NCI-H446 (cell line): ENCODE measurements at places on chromosomes 12 and 14.
A peak's percentile ranks its signal among the peaks of the same experiment; 100 is the strongest.

- peak; percentile 85 for DNase-seq
These were observed 63.3 kb upstream of the HSPB8 start for GRCh38 chr12:119115296-119115905.

- no peak for DNase-seq
These were observed 16.2 kb downstream of the ABCB9 start for GRCh38 chr12:122949816-122950675.

DNA sequence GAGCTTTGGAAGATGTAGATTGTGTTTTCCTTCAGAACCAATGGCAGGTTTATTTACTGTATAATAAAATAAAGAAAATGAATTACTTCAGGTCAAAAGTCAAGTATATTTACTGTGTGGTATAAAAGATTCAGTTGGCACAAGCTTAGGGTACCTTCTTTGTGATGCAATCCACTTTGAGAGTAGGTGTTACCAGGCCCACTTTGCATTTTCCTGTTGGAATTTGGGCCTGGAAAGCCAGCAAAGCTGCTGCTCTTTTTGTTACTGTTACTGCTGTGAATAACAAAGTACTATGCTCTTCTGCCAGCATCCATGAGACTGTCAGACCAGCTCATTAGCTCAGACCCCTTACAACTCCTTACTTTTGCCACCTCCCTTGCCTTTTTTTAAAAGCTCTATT, 649.0 kb upstream of the SEL1L start:
- no peak for DNase-seq

DNA sequence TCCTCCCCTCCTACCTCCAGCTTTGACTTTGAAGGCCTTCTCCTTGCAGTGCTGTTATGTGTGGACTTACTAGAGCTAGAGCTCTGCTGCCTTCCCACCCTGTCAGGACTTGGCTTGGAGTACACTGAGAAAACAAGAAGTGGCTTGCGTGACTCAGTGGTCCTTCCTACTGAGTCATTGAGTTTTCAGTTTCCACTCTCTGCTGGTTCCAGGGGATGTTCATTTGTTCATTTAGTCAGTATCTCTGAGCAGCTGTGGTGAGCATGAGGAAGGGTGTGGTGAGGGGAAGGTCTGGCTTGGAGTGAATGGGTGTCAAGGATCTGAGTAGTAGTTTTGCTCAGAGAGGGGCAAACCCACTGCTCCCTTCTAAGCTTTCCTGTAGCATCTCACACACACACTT, 17.2 kb upstream of the ELK3 start:
- DNase-seq = no peak

- no peak for DNase-seq
These were observed 53.1 kb upstream of the KCNA1 start for GRCh38 chr12:4856596-4856995.

GRCh38 chr12:47942614-47943225, 20.7 kb upstream of the TMEM106C start:
- DNase-seq = no peak

DNA sequence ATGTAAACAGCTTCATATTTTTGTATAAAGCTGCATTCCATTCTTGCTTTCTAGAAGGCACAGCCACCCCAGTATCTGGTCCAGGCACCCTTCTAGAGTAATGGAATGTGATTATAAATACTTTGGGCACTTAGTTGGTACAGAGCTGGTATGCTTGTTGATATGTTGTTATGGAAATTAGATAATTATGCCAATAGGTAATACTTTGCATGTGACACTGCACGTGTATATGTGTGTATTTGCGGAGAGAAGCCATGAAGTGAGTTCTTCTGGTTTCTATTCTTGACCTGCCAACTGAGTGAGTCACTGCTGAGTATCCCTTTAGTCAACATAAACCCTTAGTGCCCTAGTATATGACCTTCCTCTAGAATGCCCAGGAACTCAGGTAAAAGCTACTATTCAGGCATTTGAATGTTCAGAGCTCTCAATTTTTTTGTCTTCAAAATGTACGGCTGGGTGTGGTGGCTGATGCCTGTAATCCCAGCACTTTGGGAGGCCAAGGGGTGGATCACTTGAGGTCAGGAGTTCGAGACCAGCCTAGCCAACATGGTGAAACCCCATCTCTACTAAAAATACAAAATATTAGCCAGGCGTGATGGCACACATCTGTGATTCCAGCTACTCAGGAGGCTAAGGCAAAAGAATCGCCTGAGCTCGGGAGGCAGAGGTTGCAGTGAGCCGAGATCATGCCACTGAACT, 6.2 kb upstream of the TCP11L2 start:
- no peak for DNase-seq

DNA sequence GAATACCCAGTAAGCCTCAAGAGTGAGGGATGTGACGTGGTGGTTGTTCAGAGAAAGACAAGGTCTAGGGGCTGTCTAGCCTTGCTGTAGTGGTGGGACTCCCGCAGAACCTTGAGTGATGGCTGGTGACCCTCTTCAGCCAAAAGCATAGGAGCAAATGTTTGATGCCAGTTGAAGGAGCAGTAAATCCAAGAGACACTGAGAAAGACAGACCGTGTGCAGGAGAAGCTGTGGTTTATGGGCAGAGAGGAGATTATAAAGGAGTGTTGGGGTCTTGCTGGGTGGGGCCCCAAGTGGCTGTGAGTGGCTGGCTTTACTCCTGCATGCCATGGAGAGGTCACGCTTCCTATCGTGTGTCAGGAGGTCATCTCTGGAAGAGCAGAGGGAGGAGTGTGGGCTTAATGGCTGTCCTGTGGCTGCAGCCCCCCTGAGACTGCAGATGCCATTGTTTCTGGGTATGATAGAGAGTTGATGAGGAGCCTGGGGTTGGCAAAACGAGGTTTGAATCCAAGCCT, 152.0 kb upstream of the CCND2 start:
- DNase-seq = no peak

DNA sequence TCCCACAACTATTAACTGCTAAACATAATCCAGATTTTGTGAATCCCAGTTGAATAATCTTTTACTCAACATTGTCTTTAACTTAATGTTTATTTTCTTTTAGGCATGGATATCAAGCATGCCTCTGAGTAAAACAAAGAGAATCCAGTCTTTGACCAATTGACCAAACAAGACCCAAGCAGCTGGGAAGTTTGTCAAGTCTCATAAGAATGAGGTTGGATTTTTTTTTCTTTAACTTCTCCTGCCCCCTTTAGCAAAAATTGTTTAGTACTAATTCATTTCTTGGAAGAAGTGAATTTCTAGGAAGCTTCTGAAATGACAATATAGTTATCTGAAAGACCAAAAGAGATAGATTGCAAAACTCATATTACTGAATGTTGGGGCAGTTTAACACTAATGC, 89.9 kb downstream of the OTOGL start:
- DNase-seq = no peak

- peak; percentile 58 for DNase-seq
These were observed 46.7 kb upstream of the ATP23 start for GRCh38 chr12:57894399-57895292.

GRCh38 chr12:28425526-28425925, 235.3 kb downstream of the CCDC91 start:
- DNase-seq = no peak

DNA sequence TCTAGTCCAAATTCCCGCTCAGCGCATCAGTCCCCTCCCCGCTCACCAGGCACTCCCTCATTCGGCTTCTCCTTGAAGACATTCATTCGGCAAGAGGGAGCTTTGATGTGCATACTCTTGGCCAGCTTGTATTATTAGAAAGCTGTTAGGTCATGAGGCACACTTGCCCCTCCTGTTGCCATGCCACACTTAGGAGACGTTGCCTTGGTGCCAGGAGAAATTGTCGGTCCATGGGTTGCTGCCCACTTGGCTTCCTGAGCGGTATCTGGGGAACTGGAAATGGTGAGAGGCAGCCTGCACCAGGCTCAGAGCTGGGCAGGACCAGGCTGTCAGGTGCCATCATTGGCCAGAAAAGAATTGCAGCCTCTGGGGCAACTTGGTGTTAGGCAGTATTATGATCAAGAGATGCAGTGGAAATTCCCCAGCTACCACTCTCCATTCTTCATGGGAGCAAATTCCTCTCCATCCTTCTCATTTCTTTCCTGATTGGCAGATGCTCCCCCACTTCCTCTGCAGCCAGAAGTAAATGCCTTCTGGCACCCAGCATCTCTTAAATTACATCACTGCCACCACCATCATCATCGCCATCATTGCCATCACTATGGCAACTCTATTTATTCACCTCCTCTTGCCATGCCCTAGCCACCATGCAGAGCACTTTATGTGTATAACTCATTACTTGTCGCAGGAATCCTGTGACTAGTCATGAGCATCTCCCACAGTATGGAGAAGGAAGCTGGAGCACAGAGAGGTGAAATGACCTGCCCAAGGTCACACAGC, 12.4 kb downstream of the CABP1 start:
- no peak for DNase-seq

- DNase-seq = no peak
These were observed at the start of gene DAO for GRCh38 chr12:108879615-108880254. Gene DAO (plus strand): TSS chr12:108880092. CDS start chr12:108885007, 4,915 bp downstream.

DNA sequence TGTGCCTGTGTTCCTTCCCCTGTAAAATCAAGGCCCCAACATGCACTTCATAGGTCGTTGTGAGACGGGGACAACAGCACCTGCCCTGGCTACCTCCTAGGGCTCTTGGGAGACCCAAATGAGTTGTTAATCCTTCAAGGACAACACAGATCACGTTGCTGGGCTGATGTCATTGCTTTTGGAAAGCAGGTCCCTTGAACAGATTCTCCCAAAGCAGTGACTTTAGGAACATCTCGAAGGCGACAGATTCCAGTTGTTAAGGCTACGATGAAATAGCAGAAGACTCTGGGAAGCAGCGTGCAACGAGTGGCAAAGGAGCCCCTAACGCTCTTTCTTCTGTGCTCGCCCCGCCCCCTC, 26.2 kb upstream of the MAP1LC3B2 start:
- no peak for DNase-seq

- no peak for DNase-seq
These were observed 16.1 kb downstream of the GPR68 start for GRCh38 chr14:91228112-91229004.
